ENCODE measurements at places on chromosomes 7 and 10.

DNA sequence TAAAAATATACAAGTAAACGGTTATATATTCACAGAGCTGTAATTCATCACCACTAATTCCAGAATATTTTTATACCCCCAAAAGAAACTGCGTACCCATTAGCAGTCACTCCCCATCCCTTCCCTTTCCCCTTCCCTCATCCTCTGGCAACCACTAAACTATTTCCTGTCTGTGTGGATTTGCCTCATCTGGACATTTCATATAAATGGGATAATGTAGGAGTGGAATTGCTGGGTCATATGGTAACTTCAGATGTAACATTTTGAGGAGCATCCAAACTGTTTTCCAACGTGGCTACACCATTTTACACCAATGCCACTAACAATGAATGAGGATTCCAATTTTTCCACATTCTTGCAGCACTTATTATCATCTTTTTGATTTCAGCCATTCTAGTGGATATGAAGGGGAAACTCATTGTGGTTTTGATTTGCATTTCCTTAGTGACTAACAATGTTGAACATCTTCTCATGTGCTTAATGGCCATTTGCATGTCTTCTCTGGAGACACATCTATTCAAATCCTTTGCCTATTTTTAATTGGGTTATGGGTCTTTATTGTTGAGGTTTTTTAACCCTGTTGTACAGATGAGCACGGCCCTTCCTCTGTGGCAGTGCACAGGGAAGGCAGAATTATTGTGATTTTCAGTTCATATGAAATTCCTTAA, 79.2 kb downstream of the RBM20 start:
- DNase-seq = no peak

DNA sequence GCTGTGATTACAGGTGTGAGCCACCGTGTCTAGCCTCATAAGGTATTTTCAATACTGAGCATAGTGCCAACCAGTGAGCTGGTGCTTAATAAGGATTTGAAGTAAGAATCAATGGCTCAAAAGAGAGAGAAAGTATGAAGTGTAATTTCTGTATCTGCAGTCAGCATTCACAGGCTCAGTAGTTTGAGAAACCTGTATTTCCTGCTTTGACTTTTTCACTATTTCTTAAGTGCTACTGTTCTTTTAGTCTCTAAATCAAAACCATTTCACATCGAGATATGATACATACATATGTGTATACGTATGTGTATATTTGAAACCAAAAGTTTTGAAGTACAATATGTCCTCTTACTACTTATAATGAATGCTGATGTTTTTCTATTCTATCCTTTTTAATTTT, 189.9 kb downstream of the PPP1R9A start:
- DNase-seq = no peak

GRCh38 chr7:143285806-143286521, 1.2 kb downstream of the TMEM139 start:
- DNase-seq = no peak

GRCh38 chr10:28925121-28925663, 247.9 kb downstream of the BAMBI start:
- DNase-seq = no peak

GRCh38 chr7:41096917-41097316, 606.0 kb downstream of the INHBA start:
- DNase-seq = no peak

- no peak for DNase-seq
Measured at GRCh38 chr7:106731187-106731586, 70.2 kb upstream of the CCDC71L start.

- no peak for DNase-seq
Measured at GRCh38 chr10:110873951-110874350, 2.2 kb downstream of the PDCD4 start.

GRCh38 chr7:129896568-129897382, 56.0 kb downstream of the UBE2H start:
- no peak for DNase-seq

- no peak for DNase-seq
Measured at GRCh38 chr7:118245267-118246040, 20.9 kb downstream of the ANKRD7 start.

GRCh38 chr7:2202901-2203765, 29.6 kb downstream of the MAD1L1 start:
- no peak for DNase-seq

GRCh38 chr10:86413046-86413728, 46.6 kb upstream of the GRID1 start:
- no peak for DNase-seq

DNA sequence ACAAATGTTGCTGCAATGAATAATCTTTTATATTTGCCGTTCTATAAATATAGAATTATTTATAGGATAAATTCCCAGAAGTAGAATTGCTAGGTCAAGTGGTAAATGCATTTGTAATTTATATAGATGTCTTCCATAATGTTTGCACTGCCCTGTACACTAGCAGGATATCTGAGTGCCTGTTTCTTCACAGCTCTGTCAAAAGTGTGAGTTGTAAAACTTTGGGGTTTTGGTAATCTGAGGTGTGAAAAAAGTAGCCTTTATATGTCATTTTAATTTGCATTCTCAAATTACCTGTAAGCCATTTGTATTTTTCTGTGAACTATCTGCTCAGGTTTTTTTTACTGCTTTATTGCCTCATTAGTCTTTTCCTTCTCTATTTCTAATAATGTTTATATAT, 271.2 kb downstream of the NEBL start:
- no peak for DNase-seq

GRCh38 chr7:1720326-1720725, 50.2 kb downstream of the ELFN1 start:
- no peak for DNase-seq

- no peak for DNase-seq
Measured at GRCh38 chr10:80457554-80458262, 3.6 kb downstream of the TSPAN14 start.

- no peak for DNase-seq
Measured at GRCh38 chr7:82527851-82528250, 84.3 kb upstream of the CACNA2D1 start.

GRCh38 chr7:85055906-85056305, 130.9 kb downstream of the SEMA3D start:
- DNase-seq = no peak

DNA sequence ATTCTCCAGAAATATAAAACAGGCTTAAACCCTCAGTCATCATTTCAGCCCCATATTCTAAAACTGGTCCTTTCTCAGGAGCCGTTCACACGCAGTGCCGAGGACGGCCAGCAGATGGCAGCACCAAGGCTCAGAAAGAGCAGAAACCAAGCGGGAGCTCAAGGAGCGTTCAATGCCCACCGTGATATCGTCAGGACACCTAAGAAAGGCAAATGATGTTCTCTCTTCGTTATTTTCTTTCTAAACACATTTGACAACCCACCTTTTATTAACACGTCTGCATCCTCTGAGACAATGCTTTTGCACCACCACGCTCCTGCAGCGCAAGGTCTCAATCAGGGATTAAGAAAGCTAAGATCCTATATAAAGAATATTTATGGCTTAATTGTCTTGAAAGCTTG, 45.7 kb upstream of the RBM33 start:
- peak; percentile 40 for DNase-seq
